ENCODE measurements at places on chromosomes 2 and 18. TPM values are rescaled to one million over a fixed set of nuclear protein-coding genes. Genes with fewer than 3 reads are reported as not detected.

DNA sequence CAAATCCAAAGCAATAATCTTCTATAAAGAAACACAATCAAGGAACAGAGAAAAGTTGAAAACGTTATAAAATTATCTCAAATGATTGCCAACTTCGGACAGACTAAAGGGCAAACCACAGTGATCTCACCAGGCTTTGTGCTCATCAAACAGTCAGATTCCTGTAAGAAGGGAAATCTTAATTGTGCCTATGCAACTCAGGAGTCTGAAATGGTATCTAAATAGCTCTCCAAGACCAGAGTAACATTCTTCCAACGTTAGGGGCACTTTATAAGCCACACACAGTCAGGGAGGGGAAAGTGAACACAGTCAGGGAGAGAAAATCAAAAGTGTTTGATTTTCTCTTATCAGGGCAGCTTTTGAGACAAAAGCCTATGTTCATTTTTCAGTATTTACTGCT lies 29.4 kb downstream of the PLEKHM3 start:
- no peak for DNase-seq

DNA sequence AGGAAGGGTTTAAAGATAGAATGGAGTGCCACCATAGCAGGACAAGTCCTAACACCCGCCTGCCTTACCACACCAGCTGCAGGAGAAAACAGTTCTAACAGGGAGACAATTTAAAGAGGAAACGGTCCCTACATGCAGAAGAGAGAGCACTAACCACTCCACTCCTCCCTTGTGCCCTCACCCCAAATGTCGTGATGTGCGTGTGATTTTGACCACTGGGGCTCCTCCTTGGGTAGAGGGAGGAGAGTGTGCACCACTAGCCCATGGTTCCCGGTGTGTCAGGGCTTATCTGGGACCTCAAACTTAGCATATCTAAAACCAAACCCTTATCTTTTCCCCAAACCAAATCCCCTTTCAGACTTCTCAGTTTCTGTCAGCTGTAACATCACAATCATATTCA lies 105.5 kb upstream of the CCDC68 start:
- no peak for DNase-seq

GRCh38 chr2:114373591-114373990 lies 68.8 kb upstream of the DPP10 start:
- DNase-seq: no peak

DNA sequence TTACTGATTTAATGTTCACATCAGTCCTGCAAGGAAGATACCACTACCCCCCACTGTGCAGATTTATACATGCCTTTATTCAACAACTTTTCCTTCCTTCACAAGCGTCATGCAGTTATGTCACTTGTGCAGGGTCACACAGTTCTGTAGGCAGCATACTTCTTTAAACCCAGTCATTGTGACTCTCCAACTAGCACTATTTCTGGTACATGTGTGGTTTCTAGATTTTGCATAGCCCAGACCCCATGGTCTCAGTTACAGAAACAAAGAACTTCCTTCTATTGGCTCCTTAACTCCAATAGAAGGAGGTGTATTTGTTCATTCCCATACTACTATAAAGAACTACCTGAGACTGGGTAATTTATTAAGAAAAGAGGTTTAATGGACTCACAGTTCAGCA lies 333.1 kb downstream of the ZNF516 start:
- no peak for DNase-seq

DNA sequence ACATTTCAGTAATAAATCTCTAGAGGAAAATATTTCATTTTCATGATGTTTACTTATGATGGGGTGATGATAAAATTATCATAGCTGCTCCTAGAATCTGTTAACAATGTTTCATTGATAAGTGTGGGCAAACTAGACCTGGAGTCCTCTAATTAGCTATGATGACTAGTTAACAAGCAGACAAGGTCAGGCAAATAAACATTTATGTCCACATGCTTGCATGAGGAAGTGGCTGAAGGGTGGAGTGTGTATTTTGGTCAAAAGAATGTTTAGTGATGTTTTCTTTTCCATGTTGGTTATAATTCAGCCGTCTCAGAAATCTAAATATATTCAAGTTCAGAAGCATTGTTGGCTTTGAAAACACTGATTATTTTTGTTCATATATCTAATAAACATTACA lies 99.9 kb upstream of the FN1 start:
- no peak for DNase-seq

DNA sequence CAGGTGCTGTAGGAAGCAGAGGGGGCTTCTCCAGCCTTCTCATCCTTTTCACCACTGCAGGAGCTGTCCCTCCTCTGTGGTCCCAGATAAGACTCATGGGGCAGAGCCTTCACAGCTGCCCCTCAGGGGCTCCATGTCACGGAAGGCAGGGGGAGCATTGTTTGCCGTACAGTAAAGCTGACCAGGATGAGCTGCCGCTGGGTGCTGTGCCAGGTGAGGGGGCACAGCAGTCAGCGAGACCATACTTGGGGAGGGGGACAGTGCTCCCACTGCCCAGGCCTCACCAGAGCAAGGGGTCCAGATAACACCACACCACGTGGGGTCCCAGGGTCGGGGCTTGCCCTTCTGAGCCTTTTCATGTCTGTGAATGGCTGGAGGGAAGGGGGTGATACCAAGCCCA lies 46.3 kb downstream of the PLEKHB2 start:
- no peak for DNase-seq

- no peak for DNase-seq
These were observed 27.5 kb upstream of the SLC66A3 start for GRCh38 chr2:11127761-11128160.

DNA sequence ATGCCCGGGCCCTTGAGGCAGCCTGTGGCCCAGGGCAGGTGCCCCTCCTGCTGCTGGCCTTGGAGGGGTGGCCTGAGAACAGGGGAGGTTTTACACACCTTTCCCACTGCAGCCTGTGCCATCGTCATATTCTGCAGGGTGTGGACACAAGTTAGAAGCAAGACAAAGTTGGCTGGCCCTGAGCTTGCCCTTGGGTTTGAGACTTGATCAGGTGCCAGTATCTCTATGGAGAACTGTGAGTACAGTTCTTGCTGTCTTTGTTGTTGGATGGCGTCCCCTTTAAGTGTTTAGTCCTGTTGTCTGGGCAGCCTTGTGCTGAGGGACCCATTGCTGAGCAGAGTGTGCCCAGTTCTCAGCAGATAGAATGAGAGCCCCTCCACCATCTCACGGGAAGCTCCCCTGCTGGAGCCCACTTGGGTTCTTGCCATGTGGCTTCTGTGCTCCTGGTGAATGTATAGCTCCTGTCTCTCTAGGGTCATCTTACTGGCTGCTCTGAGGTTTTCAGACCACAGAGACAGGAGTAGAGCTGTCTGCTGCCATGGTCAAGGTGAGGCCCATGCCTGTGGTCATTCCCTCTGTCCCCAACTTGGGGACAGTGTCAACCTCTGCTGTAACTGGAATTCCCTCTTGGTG lies 115.9 kb downstream of the SH3RF3 start:
- no peak for DNase-seq

DNA sequence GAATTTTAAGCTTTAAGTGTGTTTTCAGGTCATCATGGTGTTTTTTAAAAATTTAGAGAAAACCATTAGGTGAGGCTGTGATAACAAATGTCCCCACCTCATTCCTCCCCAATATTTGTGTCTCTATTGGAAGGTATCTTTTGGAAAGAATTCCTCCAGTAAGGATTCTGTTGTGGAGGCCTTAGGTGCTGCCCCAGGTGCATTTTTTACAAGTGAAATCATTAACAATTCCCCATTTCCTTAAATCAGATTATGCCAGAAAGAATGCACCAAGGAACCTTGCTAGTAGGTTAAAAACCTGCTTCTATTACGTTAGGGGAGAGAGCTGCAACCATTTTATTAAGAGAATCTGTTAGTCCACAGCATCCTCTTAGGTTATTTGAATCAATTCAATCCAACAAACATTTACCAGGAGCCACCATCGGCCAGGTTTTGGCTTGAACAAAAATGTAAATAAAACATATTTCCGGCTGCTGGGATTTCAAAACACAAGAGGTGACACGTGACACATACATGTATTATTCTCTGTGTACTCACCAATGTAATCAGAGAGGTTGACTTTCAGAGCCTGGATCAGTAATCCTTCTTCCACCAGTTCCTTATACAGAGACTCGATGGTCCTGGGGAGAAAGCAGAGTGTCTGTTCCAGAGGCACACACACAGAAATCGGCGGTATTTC lies 112.5 kb upstream of the ASB18 start:
- no peak for DNase-seq

DNA sequence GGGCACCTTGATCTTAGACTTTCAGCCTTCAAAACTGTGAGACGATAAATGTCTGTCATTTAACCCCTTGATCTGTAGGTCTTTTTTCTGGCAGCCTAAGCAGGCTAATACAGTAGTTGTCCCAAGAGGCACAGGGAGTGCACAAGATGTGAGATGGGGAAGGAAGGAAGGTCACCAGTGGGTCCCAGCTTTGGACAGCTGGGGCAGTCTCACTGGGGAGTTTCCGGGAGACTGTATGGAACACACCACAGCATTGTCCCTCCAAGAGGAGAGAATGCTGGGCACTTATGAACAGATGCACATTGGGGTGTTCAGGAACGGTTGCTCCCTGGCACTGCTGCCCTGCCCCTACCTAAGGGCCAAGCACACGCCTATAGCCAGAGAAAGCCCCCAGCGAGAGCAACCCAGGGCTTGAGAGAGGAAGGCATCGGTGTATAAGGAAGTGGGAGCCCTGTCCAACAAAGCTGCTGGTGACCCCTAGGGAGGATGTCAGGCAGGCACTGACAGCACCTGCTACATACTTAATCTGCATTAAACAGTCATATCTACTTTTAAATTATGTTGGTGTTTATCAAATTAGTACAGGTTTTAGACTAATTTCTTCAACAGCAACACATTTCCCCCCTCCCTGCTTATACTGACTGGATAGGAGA lies 11.6 kb upstream of the NCK2 start:
- no peak for DNase-seq

DNA sequence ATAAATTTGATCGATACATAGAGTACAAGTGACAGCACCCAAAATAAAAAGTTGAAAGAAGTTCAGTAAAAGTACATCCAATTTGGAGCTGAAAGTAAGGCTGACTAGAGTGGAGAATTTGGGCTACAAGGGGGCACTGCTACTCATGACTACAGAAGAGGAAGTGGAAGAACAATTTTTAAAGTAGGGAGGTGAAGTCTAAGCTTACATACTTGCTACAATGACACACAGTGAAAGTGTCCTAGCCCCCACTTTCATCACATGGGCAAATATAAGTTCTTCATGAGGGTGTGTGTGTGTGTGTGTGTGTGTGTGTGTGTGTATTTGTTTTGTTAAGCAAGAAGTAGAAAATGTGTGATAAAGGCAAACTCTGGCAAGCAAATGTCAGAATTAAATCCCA lies 45.7 kb downstream of the MAP3K2 start:
- DNase-seq: no peak

DNA sequence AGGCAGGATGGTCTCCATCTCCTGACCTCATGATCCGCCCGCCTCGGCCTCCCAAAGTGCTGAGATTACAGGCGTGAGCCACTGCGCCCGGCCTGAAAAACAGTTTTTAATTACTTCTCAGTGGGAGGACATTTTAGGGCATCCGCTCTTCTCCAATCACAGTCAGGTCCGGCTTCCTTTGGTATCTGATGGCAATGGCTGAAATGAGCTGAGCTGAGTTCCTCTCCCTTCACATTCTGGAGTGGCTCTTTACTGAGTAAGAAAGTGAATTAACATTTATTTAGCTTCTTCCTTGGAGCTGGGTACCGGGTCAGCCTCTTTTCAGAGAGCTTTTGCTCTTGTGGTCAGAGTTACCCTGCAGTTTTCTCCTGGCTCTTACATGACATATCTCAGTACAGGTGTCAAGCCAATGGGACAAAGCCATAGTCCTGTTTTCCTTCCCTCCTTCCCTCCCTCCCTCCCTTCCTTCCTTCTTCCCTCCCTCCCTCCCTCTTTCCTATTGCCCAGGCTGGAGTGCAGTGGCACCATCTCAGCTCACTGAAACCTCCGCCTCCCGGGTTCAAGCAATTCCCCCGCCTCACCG lies 1.1 kb upstream of the TTC27 start:
- DNase-seq: no peak

- no peak for DNase-seq
These were observed 122.5 kb downstream of the SLC39A10 start for GRCh38 chr2:195779491-195779890.

DNA sequence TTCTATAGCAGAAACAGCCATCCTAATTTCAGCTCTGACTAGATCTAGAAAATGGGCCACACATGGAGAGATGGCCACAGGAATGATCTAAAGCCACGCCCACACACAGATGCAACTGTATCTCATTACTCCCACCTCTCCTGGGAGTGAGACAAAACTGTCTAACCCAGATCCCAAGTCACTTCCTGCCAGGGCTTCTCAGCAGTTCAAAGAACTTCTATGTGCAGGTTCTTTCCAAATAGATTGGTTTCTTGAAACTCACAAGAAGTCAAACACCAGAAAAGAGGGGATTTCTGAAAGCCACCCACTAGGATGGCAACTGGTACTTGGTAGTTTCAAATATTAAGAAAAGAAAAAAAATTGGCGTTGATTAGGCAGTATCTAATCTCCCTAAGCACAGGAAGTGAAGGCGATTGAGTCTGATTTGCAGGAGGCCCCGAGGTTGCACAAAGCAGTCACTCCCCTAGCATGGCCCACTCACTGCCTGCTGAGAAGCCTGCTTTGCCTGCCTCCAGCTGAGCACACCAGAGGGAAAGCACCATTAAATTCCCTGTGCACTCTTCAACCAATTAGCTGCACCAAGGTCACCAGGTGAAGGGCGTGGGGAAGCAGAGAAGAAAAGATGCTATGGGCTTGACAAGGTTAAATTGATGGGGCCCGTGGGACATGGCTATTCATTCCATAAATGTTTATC lies 51.1 kb downstream of the PAPOLG start:
- DNase-seq: no peak

GRCh38 chr2:11904029-11904428 lies 157.6 kb downstream of the LPIN1 start:
- no peak for DNase-seq

GRCh38 chr2:124112206-124112605 lies 87.1 kb downstream of the CNTNAP5 start:
- no peak for DNase-seq

GRCh38 chr2:199535445-199536177 lies 77.9 kb upstream of the SATB2 start:
- DNase-seq: no peak

- no peak for DNase-seq
These were observed 349.7 kb upstream of the TMEFF2 start for GRCh38 chr2:192544371-192544955.

The PPP1R1C gene
- total RNA-seq: 27.5 TPM

The FSHR gene
- not detected for total RNA-seq

The ATP6V1B1 gene
- 13.9 TPM for total RNA-seq

The ADAM17 gene
- total RNA-seq: 65.0 TPM

The WNT10A gene
- 1.2 TPM for total RNA-seq

The ANO7 gene
- total RNA-seq: 6.5 TPM

The E2F6 gene
- 13.4 TPM for total RNA-seq

The HOXD9 gene
- total RNA-seq: not detected

The PROKR1 gene
- not detected for total RNA-seq

The ACADL gene
- 0.24 TPM for total RNA-seq

The PARD3B gene
- 7.6 TPM for total RNA-seq
